CD8-positive, alpha-beta memory T cell (primary cell): ENCODE measurements at places on chromosomes 6 and 20. TPM values are rescaled to one million over a fixed set of nuclear protein-coding genes. Genes with fewer than 3 reads are reported as not detected.

UNC5CL gene
- total RNA-seq, result 1.8 TPM

CTSZ gene
- total RNA-seq, result 35.3 TPM

ENPP4 gene
- total RNA-seq, result 13.2 TPM

CTCFL gene
- total RNA-seq, result not detected

SNRNP48 gene
- total RNA-seq, result 15.0 TPM

UNC93A gene
- total RNA-seq, result not detected

CALHM5 gene
- not detected for total RNA-seq

- H3K27me3 ChIP-seq, result no peaks in the 10 kb centered on the region
- no peak overlapping the region for H3K4me3 ChIP-seq
- no peak overlapping the region for H3K27ac ChIP-seq
- H3K4me1 ChIP-seq, result no peaks in the 10 kb centered on the region
- no peaks in the 10 kb centered on the region for H3K36me3 ChIP-seq
Measured at GRCh38 chr6:36649701-36650484, 28.6 kb upstream of the CDKN1A start.

DNA sequence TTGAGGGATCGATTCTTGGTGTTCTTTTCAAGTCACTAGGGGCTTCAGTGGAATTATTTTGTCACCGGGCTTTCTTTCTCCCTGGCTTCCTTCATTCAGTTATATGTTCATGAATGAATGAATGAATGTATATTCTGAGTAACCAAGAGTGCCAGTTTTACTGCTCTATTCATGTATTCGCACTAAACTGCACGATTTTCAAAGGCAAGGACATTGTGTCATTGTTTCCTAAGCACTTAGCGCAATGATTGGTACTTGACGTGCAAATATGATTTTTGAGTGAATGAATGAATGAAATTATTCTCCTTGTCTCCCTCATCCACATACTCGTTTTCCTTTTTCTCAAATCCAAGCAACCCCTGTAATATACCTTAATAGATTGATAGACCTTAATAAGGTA lies 822 bp downstream of the AFG1L start:
- peak overlapping the region; percentile 90 for H3K27ac ChIP-seq
- H3K27me3 ChIP-seq, result no peaks in the 10 kb centered on the region
- no peak for DNase-seq
- peak overlapping the region; percentile 97 for H3K4me3 ChIP-seq

- DNase-seq, result no peak
- no peak overlapping the region for H3K4me3 ChIP-seq
- no peaks in the 10 kb centered on the region for H3K27me3 ChIP-seq
- H3K36me3 ChIP-seq, result peaks cover 53% of the 10 kb centered on the region
- H3K4me1 ChIP-seq, result no peaks in the 10 kb centered on the region
- H3K27ac ChIP-seq, result no peak overlapping the region
Measured at GRCh38 chr20:48949304-48950170, 28.0 kb downstream of the ARFGEF2 start.

GRCh38 chr20:1450926-1451491 lies 15.6 kb downstream of the NSFL1C start:
- peaks cover 88% of the 10 kb centered on the region for H3K36me3 ChIP-seq
- no peak overlapping the region for H3K4me3 ChIP-seq
- no peaks in the 10 kb centered on the region for H3K27me3 ChIP-seq

DNA sequence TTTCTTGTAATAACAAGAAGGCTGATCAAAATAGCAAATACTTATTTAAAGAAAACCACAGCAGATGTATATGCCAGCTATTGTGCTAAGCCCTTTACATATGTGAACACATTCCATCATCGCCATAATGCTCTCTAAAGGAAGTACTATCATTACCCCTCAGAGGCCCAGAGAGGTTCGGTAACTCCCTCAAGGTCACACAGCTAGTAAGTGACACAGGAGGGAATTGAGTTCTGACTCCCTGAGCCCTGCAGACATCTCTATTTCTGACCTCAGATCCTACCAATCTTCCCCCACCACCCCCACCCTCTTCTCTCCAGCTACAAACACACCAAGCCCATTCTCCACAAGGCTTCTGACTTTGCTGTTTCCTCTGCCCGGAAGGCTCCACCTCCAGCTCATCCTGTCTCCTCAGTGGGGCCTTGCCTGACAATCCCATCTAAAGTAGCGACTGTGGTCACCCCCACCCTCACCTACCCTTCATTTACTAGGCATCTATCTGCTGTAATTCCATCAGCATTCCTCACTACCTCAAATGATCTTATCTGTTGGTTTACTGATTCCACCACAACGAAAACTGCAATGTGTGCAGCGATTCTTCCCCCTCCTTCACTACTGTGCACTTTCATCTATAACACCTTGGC lies 234.5 kb downstream of the LRFN2 start:
- H3K27ac ChIP-seq, result no peak overlapping the region
- DNase-seq, result no peak
- H3K4me3 ChIP-seq, result no peak overlapping the region
- H3K36me3 ChIP-seq, result no peaks in the 10 kb centered on the region
- H3K27me3 ChIP-seq, result no peaks in the 10 kb centered on the region
- H3K4me1 ChIP-seq, result no peaks in the 10 kb centered on the region

DNA sequence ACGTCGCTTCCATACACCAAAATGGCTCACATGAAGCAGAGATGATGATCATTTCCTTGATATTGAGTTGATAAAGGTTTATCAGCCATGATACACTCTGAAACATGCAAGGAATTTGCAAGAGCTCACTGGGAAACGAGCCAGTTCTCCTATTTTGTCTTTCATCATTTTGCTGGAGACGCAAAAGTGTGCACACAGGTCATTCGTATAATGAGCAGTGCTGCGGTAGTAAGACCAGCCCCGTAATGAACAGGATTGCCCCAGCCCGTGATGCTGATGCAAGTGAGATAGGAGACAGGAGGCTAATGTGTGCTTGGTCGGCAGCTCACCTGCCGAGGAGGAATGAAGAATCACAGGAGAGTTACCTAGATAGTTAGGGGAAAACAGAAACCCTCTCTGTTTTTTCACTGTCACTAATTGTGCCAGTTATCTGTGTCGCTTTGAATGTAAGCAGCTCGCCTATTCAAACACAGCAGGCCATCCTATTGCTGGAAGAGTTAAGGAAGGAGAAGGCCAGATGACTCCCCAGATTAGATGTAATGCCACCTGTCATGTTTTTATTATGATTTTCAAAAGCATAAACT lies 391.8 kb downstream of the SAMD5 start:
- H3K4me3 ChIP-seq, result no peak overlapping the region
- H3K27me3 ChIP-seq, result no peaks in the 10 kb centered on the region
- H3K27ac ChIP-seq, result no peak overlapping the region
- H3K4me1 ChIP-seq, result no peaks in the 10 kb centered on the region
- no peaks in the 10 kb centered on the region for H3K36me3 ChIP-seq

DNA sequence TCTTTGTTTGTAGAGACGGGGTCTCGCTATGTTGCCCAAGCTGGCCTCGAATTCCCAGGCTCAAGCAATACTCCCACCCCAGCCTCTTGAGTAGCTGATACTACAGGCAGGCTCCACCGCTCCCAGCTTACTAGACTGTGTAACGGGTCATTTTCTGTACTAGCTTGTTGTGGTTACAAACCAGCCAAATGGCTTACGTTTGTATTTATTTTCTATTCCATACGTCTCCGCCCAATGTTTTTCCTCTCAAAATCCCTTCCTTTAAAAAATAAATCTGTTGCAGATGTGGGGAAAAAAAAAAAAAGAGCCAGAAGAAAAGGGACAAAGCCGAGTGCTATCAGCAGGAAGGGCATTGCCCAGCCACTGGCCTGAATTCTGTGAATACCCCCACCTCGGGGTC lies 41.6 kb downstream of the PRND start:
- H3K4me3 ChIP-seq, result no peak overlapping the region
- H3K27ac ChIP-seq, result no peak overlapping the region
- H3K36me3 ChIP-seq, result no peaks in the 10 kb centered on the region
- no peak for DNase-seq
- H3K4me1 ChIP-seq, result peaks cover 6% of the 10 kb centered on the region

- H3K4me1 ChIP-seq, result no peaks in the 10 kb centered on the region
- no peak for DNase-seq
- H3K27me3 ChIP-seq, result no peaks in the 10 kb centered on the region
Measured at GRCh38 chr6:43262000-43262779, 18.9 kb downstream of the TTBK1 start.

GRCh38 chr6:154307696-154308425 lies 48.7 kb downstream of the IPCEF1 start:
- no peaks in the 10 kb centered on the region for H3K4me1 ChIP-seq
- H3K27ac ChIP-seq, result no peak overlapping the region
- no peaks in the 10 kb centered on the region for H3K36me3 ChIP-seq
- no peak for DNase-seq

- DNase-seq, result no peak
- no peaks in the 10 kb centered on the region for H3K4me1 ChIP-seq
- no peaks in the 10 kb centered on the region for H3K27me3 ChIP-seq
- no peak overlapping the region for H3K4me3 ChIP-seq
- no peak overlapping the region for H3K27ac ChIP-seq
Measured at GRCh38 chr6:5749016-5749650, 257.6 kb downstream of the NRN1 start.

DNA sequence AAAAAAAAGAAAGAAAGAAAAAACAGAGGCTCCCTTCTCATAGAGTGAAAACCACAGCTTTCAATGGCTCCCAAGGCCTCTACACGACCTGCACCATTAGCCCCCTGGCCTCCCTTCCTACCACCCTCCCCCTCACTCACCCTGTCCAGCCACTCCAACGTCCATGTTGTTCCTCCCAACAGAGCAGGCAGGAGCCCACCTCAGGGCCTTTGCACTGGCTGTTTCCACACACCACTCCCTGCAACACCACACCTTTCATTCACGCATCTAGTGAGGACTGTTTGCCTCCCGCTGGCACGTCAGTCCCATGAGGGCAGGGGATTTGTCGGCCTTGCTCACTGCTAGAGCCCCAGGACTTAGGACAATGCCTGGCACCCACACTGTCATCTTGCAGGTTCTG lies 39.5 kb downstream of the GRM4 start:
- DNase-seq, result no peak
- no peaks in the 10 kb centered on the region for H3K36me3 ChIP-seq
- no peaks in the 10 kb centered on the region for H3K4me1 ChIP-seq
- H3K27me3 ChIP-seq, result no peaks in the 10 kb centered on the region
- H3K4me3 ChIP-seq, result no peak overlapping the region
- no peak overlapping the region for H3K27ac ChIP-seq

DNA sequence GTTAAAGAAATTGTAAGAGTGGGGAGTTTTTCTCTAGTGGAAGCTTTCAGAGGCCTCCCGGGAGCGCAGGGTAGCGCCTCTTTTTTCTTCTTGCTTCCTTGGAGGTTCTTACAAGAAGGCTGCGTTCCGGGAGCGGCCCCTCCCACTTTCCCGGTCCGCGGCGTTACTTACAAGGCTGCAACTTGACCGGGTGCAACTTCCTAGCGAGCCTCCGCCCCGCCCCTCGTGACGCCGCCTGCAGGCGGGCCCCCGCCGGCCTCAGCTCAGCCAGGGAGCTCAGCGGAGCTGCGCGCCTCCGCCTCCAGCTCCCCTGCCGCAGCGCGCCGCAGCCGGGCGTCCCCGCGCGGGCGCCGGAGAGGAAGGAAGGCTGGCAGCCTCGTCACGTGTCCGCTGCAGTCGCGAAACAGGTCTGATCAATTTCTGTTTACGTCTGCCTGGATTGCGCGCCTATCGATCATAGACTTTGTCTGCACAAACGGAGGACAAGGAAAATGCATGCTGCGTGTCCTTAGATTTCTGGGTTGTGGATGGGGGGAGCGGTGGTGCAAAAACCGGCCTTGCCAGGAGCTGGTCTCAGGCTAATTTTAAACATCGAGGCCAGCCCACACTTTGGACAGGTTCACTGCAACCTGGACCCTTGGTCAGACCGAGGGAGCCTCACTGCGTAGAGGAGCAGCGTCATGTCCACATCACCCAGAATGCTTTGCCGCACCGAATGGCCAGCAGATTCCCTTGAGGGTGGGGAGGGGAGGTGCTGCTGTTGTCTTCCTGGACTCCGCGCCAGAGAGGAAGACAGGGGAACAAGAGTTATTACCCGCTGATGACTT lies at the start of the genes FAM217B and PPP1R3D:
FAM217B (plus strand) TSS at position 261 of the 827 bp plus-strand sequence. CDS start 3,555 bp downstream, outside the sequence.
PPP1R3D (minus strand) TSS at position 177 of the 827 bp plus-strand sequence. CDS start 374 bp downstream, outside the sequence.
- peak within 1 kb of the TSS; percentile 97 for H3K27ac ChIP-seq
- peak within 1 kb of the TSS; percentile 100 for H3K4me3 ChIP-seq
- H3K36me3 ChIP-seq, result peaks cover 17% of the 10 kb centered on the region
- no peaks in the 10 kb centered on the region for H3K27me3 ChIP-seq
- peaks cover 35% of the 10 kb centered on the region for H3K4me1 ChIP-seq

GRCh38 chr6:135992739-135993138 lies 141.2 kb downstream of the PDE7B start:
- H3K4me3 ChIP-seq, result no peak overlapping the region
- H3K27me3 ChIP-seq, result no peaks in the 10 kb centered on the region
- no peaks in the 10 kb centered on the region for H3K36me3 ChIP-seq
- no peaks in the 10 kb centered on the region for H3K4me1 ChIP-seq
- no peak overlapping the region for H3K27ac ChIP-seq
- DNase-seq, result no peak

DNA sequence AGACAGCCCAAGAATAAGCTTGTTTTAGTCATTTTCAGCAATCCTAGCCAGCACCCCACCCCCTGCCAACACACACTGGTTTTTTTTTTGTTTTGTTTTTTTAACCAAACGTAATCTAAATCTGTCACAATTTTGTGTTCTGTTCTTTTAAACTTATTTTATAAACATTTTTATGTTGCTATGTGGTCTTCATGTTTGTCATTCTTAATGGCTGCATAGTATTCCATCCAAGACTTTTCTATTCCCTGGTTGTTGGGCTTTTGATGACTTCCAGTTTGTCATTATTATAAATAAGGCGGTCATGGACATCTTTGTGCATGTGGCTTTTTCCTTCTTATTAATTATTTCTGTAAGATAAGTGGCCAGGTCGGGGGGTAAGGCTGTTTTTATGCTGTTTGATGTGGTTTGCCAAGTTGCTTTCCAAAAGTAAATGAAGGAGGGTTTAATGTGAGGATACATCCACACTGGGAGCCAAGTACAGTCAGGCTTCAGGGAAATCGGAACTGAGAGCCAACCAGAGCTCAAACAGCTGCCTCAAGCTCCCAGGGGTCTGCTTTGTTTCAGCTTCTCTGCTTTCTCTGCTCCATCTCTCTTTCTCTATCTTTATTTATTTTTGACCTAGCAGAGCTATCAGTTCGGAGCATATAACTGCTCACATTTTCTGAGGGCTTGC lies 125.8 kb downstream of the VEGFA start:
- no peaks in the 10 kb centered on the region for H3K27me3 ChIP-seq
- H3K27ac ChIP-seq, result no peak overlapping the region
- H3K36me3 ChIP-seq, result no peaks in the 10 kb centered on the region
- no peak for DNase-seq

GRCh38 chr20:61964675-61965605 lies 100.7 kb downstream of the TAF4 start:
- no peaks in the 10 kb centered on the region for H3K36me3 ChIP-seq
- no peak overlapping the region for H3K27ac ChIP-seq
- no peak overlapping the region for H3K4me3 ChIP-seq
